ENCODE measurements at places on chromosomes 6 and 20. TPM values are rescaled to one million over a fixed set of nuclear protein-coding genes. Genes with fewer than 3 reads are reported as not detected.

Gene CASS4
- 5.1 TPM for total RNA-seq

- peak; percentile 57 for ATAC-seq
Measured at GRCh38 chr6:26156105-26156849, 69.0 kb downstream of the HFE start.

Gene HEY2
- total RNA-seq = 0.09 TPM

Gene TSHZ2
- 58.2 TPM for total RNA-seq

Gene GSS
- total RNA-seq = 54.7 TPM

- ATAC-seq = peak; percentile 34
Measured at GRCh38 chr20:58852543-58853271, at the start of gene GNAS. Gene GNAS, plus strand, starts transcription at chr20:58852716.

- ATAC-seq = no peak
Measured at GRCh38 chr20:19794941-19795340, 36.9 kb downstream of the RIN2 start.

GRCh38 chr20:52405986-52406385, 214.4 kb upstream of the ZFP64 start:
- no peak for ATAC-seq

DNA sequence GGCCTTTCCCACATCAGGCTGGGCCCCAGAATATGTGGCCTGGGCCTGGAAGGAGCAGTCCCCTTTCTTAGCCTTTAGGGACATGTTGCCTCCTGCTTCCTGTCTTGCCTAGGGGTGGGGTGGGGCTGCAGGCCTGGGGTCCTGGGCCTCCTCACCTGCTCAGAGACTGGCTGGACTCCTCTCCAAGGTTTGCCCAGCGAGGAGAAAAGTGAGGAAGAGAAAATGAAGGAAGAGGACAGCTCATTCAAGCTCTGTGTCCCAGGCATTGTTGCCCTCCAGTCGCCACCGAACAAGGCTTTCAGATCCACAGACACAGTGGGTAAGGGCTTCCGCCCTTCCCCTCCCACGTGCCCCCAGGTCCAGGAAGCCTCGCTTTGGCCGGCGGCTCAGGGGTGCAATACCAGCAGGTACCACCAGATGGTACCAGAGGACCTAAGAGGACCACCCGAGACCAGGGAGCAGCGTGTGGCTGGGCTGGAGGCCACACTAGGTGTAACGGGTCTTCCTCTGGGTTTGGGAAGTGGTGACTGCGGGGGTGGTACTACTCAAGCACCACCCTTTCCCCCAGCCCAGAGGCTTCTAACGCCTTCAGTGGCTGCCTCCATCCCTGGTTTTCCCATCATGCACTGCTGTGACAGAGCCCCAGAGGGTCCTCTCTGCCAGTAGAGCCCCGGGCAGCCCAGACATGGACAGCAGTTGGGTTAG, 5.5 kb upstream of the BAK1 start:
- peak; percentile 82 for ATAC-seq

DNA sequence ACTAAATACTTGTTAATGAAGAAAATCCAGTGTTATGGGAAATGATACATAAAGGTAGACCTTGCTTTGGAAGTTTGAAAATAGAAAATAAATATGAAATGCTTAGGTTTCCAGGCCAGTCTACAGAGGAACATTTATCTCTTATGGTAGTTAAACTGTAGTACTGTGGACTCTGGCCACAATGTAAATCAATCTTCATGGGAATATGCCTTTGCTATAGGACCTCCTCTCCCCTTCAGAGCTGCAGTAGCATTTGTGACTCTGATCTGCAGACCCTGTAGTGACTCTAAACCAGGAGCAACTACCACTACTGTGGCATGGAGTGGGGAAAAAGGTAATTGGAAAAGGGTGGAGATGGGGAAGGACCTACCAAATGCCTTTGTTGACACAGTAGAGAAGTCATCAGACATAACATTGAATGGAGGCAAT, 4.5 kb downstream of the HSPA1A start:
- no peak for ATAC-seq

All from activated T-helper 17 cell treated with anti-CD3 and anti-CD28 coated beads, Interleukin-2, amount 50 U/mL, for 72 hours (primary cell).